ENCODE measurements at places on chromosomes 5 and 9.

GRCh38 chr5:34591723-34592122 is 64.4 kb upstream of the RAI14 start:
- no peak for DNase-seq

DNA sequence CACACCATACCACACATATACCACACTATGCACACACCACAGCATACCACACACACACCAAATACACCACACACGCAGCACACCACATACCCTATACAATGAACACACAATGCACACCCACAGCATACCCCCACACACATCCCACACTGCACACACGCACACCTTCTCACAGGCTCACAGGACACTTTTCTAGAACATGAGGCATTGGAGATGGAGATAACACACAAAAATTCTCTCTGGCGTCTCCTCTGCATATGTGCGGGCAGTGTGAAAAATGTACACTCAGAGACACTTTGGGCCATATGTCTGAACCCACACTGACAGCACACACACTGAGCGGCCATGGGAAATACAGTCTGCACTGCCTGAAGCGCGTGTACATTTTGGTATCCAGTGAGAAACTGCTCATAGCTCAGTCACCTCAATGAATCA is 278.1 kb downstream of the GADD45G start:
- DNase-seq: no peak

DNA sequence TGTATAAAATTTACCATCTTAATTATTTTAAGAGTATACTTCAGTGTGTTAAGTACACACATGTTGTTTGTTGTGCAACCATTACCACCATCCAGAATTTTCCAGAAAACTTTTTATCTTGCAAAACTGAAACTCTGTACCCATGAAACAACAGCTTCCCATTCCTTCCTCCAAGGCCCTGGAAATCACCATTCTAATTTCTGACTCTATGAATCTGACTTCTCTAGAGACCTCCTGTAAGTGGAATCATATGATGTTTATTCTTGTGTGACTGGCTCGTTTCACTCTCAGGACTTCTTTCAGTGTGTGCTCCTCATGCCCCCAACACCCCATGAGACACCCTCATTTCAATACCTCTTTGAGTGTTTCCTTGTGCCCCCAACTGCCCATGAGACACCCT is 60.4 kb upstream of the COL15A1 start:
- DNase-seq: no peak

- no peak for DNase-seq
Measured at GRCh38 chr5:77924081-77924480, 147.9 kb upstream of the TBCA start.

DNA sequence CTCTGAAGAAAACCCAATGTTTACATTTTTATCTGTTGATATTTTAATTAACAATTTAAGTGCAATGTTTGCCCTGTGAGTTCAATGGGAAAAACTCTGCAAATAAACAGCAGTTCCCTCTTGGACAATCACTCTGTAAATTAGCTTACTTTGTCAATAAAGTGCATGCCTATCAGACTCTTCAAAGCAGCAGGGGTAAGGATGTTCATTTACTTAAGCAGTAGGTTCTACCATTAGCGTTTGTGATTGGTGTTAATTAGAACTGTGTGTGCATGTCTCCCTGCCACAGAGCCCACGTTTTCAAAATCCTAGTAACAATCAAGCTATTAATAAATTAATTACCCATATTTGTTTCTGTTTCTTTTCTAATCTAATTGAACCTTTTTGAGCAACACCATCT is 1921.6 kb upstream of the WWC1 start:
- no peak for DNase-seq

- DNase-seq: no peak
Measured at GRCh38 chr9:83070261-83070660, 7.3 kb upstream of the RASEF start.

DNA sequence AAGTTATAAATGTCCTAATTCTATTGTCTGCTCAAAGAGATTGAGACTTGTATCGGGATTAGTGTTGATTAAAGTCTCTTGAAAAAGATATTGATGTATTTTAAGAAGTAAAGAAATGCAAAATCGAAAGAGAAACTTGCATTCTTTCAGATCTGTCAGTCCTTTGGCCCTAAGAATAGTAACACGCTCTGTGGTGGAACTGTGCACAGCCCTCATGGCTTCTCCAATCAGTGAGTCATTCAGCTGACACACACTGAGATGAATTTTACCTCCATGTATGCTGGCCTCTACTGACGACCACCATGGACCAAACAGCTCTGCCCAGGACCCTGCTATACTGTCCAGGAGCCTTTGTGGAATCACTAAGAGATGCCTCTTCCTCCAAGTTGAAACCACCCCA is 232.4 kb downstream of the ESM1 start:
- DNase-seq: no peak

- no peak for DNase-seq
Measured at GRCh38 chr9:69455311-69455710, 130.3 kb downstream of the ENTREP1 start.

GRCh38 chr9:134193912-134194535 is 29.7 kb upstream of the RNU6ATAC start:
- DNase-seq: no peak

- DNase-seq: no peak
Measured at GRCh38 chr5:180201051-180201987, 7.7 kb downstream of the RASGEF1C start.

GRCh38 chr5:142167458-142167857 is 58.9 kb downstream of the NDFIP1 start:
- no peak for DNase-seq

GRCh38 chr9:136705564-136705963 is 6.8 kb upstream of the DIPK1B start:
- no peak for DNase-seq

Data from activated CD8-positive, alpha-beta memory T cell treated with anti-CD3 and anti-CD28 coated beads, Interleukin-2, amount 50 U/mL, for 4 hours (primary cell).